NCI-H446 (cell line): ENCODE measurements at places on chromosomes 2 and 18.

- no peak for DNase-seq
These were observed 268.4 kb upstream of the CDH19 start for GRCh38 chr18:66872277-66872676.

DNA sequence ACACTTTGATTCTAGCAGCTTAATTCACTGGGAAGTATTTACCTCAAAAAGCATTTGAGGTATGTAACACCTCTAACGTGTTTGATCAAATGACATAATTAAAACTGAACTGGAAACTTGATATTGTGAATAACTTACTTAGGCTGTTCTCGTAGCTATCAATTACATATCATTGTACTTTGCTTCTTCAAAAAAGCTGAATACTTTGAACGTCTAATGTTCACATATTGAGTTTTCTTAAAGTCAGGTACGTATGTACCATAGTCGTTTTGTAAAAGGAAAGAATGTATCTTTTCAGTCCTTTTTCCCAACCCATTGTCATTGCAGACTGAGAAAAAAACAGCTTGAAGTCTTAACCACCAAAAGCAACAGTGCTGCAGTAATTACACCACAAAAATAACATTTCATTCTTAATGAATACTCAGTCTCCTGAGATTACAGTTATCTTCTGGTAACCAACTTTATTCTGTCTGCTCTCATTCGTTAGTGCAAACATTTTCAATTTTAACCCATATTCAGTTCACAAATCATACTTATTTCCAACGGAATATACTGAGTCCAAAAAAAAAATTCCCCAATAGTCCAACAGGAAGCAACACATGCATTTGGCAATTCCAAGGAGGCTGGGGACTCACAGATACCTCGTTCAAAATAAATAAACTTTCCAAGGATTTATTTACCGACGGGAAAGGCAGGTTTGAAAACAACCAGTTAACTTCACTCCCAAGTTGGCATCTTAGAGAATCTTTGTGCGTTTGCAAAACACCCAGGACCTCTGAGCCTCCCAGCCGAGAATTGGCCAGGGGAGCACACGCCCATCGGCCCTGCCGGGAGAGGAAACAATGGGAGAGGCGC is 1.1 kb downstream of the CHN1 start:
- DNase-seq, result no peak

GRCh38 chr2:231704017-231704416 is 4.3 kb upstream of the PTMA start:
- DNase-seq, result no peak

- DNase-seq, result no peak
These were observed 25.8 kb downstream of the RTP5 start for GRCh38 chr2:241895427-241895711.

DNA sequence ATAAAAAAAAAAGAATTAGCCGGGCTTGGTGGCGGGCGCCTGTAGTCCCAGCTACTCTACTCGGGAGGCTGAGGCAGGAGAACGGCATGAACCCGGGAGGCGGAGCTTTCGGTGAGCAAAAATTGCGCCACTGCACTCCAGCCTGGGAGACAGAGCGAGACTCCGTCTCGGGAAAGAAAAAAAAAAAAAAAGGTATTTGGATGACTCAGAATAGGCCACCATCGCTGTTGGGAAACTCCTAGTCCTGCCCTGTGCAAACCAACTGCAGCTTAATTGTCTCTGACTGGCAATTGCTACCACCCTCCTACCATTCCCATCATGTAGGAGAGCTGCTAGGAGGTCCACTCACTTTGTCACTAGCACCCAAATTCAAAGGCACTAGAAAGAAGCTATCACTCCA is 43.5 kb downstream of the ATP8B1 start:
- DNase-seq, result no peak

DNA sequence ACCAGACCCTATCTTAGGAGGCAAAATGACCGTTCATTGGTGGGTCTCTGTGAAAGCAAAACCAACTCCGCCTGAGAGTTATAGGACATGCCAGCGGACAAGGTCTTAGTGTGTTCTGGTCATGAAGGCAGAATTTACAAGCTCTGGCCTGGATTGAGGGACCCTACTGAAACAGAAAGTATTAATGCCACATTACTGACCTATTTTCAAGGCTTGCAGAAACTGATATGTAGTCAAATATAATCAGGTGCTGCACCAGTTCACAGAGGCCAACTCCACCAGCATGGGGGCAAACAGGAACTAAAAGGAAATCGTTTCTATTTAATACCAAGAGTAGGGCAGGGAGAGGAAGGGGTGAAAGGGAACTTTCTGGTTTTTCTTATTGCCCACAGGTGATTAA is 19.7 kb downstream of the TYMS start:
- DNase-seq, result no peak

- DNase-seq, result no peak
These were observed 614.0 kb upstream of the CRIM1 start for GRCh38 chr2:35741556-35741955.
